ENCODE measurements at places on chromosomes 1 and 21.

- no peak for DNase-seq
Observed at GRCh38 chr1:31564606-31564989, 11.7 kb upstream of the TINAGL1 start.

DNA sequence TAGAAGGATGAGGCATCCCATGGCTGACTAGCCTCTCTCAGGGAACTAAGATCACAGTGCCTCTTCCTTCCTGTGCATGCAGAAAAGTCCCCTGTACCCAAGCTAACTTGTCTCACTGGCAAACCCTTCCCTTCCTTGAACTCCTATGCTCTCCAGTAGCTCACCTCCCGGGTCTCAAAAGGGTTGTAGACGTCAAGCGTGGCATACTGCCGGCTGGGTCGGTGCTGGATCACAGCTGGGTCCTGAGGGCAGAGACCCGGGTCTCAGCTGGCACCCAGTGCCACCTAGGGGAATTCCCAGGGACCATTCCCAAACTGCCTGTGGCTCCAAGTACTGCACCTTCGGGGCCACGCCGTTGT, 688 bp downstream of the SCAMP3 start:
- no peak for DNase-seq

- no peak for DNase-seq
Observed at GRCh38 chr1:113255038-113255719, 135.1 kb upstream of the MAGI3 start.

GRCh38 chr21:20169812-20170576, 828.2 kb upstream of the NCAM2 start:
- DNase-seq, result no peak

DNA sequence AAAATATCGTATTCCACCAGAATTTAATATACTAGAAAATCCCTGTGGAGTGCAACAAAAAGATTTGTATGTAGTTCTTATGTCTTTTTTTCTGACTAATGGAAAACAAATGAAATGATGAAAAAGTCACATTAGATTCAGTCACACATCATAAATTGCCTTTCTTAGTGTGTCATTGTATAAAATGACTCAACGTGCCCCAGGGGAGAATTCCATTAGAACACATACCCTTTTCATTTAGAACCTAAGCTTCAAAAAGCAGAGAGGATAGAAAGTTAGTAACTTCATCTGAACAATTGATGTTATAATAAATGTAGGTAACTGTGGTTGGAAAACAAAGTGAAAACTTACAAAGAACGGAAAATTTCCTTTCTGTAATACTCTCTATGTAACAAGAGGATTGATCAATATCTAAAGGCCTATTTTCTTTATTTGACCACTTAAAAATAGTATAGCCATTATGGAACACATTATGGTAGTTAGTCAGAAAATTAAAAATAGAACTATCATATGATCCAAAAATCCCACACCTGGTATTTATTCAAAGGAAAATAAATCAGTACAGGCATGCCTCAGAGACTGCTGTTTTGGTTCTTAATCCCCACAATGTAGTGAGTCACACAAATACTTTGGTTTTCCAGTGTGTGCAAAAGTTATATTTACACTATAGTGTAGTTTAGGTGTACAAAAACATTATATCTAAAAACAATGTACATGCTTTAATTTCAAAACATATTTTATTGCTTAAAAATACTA, 1016.1 kb downstream of the KCNT2 start:
- no peak for DNase-seq
